CD14-positive monocyte (primary cell): ENCODE measurements at places on chromosomes 13 and 19.

DNA sequence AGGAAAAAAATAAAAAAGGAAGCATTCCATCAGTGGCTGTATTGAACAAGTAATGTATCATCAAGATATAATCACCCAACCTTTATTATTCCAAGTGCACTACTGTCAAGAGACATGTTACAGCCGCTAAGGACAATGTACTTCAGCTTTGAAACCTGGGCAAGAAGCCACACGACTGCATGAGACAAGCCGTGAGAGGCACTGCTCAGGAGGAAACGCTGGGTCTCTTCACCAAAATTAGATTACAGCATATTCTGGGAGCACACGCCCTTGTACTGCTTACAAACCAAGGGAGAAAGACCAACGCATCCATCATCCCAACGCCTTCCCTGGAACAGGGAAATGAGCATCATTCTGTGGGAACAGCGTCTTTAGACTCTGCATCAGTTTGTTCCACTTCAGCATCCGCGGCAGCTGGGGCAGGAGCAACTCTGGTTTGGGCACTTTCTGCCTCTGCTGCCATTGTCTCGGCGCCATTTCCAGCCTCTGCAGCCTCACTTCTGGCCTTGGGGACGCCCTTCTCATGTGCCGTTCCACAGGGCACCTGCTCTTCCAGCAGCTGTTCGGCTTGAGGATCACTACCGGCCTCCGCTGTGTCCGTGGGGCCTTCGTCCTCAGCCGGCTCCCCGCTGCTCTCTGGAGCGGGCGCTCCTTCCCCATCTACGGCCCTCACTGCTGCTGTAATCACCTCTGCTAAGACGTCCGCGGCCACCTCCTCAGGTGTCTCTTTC is 22.4 kb upstream of the BRD4 start:
- DNase-seq: no peak

DNA sequence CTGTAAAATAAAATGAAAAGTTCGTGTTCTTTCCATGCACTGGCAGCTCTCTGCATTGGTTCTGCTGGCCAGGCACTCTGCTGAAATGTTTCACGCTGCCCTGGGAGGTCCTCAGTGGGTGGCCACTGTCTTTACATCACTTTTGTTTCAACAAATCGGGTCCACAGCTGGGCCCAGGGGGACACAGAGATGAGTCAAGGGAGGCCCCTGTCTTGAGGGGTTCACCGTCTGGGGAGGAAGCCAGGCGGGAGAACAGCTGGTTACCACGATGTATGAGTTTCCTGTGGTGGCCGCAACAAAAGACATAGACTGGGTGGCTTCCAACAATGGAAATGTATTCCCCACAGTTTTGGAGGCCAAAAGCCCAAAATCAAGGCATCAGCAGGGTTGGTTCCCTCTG is 5.1 kb upstream of the KLF2 start:
- DNase-seq: no peak

DNA sequence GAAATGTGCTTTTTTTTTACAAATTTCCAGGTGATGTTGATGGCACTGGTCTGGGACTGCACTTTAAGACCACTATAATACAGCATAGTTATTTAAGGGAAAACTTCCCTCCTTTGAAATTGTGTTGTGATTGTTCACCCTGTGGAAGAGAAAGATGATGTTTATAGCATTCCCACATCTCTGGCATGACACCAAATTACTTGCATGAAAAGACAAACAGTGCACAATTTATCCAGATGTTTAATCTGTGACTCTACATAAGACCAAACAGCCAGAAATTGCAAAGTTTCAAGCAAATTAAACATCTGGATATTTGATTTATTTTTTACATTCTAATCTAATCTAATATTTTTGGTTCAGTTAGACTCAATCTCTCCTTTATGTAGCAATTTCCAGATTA is 51.6 kb downstream of the UFM1 start:
- no peak for DNase-seq

- peak; percentile 76 for DNase-seq
Measured at GRCh38 chr13:48505012-48505411, 27.9 kb downstream of the RCBTB2 start.

- DNase-seq: no peak
Measured at GRCh38 chr19:19434483-19435045, 29.1 kb downstream of the GATAD2A start.

DNA sequence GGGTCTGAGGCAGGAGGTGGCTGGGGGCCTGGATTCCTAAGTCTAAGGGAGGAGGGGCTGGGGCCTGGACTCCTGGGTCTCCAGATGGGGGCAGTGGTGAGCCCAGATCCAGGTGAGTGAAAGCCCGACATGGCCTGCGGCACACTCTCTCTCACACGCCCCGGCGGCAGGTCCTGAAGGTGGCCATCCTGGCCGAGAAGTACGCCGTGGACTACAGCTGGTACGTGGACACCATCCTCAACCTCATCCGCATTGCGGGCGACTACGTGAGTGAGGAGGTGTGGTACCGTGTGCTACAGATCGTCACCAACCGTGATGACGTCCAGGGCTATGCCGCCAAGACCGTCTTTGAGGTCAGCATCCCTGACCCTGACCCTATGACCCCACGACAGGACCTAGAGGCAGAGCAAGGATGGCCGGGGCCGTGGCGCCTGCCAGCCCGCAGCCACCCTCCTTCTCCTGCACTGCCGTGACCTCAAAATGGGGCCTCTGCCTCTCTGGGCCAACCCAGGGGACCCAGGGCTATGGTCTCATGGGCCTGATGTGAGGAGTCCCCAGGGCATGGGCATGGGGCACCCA is 13.2 kb downstream of the FUZ start:
- DNase-seq: no peak

DNA sequence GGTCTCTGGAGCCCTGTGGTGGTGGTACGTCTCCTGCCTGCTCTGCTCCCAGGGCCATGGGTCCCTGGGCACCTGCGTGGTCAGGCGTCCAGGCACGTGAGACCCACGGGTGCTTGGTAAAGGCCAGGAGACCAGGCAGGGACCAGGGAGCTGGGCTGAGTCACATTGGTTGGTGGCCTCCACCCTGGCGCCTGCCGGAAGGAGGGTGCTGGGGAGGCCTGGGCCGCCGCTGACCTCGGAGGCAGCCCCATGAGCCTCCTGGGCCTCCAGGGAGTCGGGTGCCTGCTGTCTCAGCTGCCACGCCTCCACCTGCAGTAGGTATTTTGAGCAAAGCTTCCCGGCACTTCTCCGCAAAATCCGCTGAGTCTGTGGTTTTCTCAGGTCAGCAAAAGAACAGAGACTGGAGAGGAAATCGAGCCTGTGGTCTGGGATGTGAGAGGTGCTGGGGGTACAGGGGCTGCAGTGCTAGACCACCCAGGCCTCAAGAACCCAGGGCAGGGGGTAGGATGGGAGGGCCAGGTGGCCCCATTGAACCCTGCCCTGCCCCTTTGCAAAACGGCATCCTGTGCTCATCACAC is 3.6 kb upstream of the PLK5 start:
- no peak for DNase-seq

DNA sequence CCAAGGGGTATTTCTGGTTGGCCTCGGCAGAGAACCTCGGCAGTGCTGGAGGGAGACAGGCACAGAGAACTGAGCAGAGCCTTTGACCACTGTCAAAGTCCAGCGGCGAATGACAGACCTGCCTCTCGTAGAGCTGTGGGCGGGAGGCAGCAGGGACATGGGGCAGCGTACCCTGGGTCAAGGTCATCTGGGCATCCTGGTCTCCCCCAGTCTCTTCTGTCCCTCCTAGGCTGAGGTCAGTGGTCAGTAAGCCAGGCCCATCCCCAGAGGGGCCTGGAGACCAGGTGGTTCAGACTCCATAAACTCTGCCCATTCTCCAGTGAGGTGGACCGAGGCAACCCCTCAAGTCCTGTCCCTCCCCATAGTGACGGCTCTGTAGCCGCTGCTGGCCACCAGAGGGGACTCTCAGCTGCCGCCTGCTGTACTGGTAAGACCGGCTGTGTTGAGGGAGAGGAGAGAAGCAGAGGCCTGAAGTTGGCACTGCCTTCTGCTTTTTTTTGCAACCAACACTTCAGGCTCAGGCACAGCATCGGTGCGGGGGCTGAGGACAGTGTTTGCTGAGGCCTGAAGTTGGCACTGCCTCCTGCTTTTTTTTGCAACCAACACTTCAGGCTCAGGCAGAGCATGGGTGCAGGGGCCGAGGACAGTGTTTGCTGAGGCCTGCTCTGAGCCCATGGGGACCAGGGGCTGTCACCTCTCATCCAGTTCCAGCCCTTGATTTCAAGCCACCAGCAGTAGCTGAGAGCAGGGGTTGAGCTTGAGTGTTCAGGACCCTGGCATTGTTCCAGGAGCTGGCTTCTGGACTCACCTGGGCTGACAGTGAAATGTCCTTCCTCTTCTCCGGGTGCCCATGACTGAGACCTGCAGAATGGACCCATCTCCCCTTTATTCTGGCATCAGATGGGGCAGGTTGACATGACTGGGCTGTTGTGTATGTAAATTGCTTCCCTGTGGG is at the start of gene PGLYRP2:
Gene PGLYRP2 (minus strand): TSS at position 111 of the 955 bp plus-strand sequence. CDS start 130 bp downstream, outside the sequence.
- peak; percentile 48 for DNase-seq

DNA sequence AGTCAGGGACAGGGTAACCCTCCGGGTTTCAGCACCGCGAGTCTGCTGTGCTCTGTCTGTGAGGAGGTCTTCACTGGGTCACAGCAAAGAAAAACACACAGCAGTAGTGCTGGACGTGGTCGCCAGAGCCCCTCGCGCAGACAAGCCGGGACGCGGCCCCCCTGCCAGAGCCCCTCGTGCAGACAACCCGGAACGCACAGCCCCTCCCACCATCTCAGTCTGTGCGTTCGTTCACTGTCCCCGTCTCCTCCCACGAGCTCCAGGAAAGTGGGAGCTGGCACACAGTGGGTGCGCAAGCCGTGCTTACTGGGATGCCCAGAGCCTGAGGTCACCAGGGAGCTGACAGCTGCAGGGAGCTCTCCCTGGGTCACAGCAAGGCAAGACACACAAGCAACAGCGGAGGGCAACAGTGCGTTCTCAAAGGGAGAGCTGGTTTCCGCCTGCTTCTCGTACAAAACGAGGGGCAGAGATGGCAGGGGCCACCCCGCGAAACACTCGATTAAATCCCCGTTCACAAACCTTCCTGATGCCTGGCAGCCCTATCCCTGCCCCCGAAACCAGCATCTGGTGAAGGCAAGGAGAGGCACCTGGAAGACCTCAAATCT is 3.2 kb upstream of the PLPP2 start:
- no peak for DNase-seq

DNA sequence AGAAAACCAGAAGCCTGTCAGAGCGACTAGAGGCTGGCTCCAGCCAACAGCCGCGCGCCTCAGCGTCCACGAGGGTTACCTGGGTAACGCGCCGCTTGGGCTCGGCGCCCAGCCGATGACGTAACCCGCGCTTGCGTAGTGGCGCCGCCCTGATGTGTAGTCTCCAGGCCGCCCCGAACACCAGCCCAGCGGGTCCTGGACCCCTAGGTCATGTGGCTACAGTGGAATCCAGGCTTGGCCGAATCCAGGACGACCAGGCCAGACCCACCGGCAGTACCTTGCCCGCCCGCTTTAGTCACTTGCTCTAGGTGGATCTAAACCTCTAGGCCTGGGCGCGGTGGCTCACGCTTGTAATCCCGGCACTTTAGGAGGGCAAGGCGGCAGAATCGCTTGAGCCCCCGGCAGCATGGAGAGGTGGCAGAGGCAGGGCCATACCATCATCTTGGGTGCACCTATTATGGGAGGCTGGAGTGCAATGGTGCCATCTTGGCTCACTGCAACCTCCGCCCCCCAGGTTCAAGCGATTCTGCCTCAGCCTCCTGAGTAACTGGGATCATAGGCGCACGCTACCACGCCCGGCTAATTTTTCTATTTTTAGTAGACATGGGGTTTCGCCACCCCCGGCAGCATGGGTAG is 7.2 kb upstream of the ZNF606 start:
- peak; percentile 65 for DNase-seq

- DNase-seq: no peak
Measured at GRCh38 chr19:31583148-31583547, 233.9 kb upstream of the TSHZ3 start.

- no peak for DNase-seq
Measured at GRCh38 chr13:92769046-92769445, 457.6 kb upstream of the GPC6 start.

DNA sequence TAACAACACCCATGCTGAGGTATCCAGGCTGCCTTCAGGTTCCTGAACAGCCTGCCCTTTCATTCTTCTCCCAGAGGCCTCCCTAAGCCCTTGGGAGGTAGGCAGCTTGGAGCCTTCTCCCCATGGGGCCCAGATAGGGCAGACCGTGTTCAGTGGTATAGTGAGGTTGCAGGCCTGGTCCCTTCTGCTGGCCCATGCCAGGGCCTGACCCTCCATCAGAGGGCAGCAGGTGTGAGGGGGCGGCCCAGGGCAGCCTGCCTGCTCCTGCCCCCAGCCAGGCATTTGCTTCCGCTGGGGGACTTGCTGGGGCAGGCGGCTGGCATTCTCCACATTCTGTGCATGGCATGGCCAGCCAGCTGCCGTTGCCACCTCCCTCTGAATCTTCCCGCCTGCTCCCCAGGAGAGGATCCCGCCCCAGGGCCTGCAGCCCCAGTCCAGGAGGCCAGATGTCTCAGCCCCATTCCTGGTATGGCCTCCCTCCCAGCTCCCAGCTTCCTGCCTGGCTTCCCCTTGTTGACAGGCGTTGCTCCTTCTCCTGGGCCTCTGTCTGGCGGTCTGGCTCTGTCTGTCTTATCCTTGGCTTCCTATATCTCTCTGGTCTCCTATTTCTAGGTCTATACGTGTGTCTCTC is 8.9 kb downstream of the CIC start:
- DNase-seq: no peak

DNA sequence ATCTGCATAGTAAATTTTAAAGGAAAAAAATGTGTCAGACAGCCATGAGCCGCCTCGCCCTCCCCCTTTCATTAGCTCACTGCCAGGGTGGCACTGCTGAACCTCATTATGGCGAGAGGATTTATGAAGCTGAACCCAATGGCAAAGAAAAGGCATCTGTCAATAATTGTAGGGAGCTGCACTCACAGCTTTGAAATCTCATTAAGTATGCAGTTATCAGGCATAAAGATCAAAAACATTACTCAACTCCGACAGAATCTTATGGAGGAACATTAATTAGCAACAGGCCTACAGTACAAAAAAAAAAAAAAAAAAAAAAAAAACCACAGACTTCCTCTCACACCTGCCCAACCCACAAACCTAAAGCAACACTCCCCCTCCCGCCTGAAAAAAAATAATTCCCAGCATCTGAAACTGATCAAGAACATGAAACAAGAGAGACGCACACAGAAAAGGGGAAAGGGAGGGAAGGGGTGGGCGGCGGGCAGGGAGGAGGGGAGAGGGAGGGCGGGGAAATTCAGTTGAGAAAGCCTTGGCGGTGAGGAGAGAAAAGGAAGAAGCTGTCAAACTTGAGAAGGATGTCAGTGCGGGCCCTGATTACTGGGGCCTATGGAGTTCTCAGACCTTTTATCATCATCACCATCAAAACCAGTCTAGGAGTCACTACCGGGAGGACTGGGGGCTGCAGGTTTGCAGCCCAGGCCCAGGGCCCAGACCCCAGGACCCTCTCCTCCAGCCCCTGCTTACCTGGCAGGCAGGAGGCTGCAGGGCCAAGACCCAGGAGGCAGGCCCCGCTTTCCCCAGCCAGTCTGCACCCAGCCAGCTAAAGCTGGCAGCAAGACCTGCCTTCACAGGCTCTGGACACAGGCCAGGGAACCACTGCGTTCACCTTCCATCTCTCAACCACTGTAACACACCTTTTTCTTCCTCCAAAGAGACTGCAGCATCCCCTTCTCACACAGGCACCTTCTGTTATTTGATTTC is 8.9 kb downstream of the TSHZ3 start:
- DNase-seq: no peak
